ENCODE measurements at places on chromosomes 6 and 20.

GRCh38 chr6:123417535-123417934, 219.2 kb downstream of the TRDN start:
- DNase-seq = no peak

DNA sequence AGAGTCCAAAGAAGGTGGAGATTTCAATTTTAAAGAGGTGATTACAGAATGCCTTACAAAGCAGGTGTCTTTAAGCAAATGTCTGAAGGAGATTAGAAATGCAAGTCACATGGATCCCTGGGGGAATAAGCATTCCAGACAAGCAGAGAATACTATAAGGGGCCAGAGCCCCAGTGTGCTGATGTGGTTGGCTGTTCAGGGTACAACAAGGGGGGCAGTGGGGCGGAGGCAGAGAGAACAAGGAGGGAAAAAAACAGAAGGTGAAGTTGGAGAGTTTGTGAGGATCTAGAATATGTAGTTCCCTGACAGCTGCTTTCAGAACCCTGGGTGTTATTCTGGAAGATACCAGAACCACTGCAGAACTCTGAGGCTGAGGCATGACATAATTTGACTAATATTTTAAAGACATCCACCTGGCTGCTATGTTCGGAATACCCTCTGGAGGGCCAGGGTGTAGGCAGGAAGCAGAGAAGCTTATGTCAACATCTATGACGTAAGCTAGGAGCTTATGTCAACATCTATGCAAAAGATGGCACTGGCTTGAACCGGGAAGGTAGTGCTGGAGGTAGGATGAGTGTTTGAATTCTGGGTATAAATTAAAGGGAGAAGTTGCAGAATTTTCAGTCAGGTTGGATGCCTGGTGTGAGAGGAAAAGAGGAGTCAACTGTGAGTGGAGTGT, 276.3 kb upstream of the AGPAT4 start:
- no peak for DNase-seq

- DNase-seq = no peak
These were observed 111.0 kb upstream of the ADTRP start for GRCh38 chr6:11889572-11889971.

DNA sequence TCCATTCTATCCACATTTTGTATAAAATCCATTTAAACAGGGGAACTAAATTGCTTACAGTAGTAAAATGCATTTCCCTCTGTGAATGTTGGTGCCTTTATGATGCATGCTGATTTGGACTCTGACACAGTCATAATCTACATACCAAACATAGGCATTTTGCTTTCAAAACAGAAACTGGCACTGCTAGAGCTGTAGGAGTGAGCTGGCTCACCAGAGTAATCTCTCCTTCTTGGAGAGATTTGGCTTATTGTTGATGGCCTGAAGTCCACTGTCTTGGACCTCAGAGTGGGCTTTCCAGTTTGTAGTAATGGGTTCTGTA, 363.2 kb upstream of the FLRT3 start:
- DNase-seq = no peak

GRCh38 chr6:146194434-146194833, 165.6 kb downstream of the GRM1 start:
- DNase-seq = no peak

DNA sequence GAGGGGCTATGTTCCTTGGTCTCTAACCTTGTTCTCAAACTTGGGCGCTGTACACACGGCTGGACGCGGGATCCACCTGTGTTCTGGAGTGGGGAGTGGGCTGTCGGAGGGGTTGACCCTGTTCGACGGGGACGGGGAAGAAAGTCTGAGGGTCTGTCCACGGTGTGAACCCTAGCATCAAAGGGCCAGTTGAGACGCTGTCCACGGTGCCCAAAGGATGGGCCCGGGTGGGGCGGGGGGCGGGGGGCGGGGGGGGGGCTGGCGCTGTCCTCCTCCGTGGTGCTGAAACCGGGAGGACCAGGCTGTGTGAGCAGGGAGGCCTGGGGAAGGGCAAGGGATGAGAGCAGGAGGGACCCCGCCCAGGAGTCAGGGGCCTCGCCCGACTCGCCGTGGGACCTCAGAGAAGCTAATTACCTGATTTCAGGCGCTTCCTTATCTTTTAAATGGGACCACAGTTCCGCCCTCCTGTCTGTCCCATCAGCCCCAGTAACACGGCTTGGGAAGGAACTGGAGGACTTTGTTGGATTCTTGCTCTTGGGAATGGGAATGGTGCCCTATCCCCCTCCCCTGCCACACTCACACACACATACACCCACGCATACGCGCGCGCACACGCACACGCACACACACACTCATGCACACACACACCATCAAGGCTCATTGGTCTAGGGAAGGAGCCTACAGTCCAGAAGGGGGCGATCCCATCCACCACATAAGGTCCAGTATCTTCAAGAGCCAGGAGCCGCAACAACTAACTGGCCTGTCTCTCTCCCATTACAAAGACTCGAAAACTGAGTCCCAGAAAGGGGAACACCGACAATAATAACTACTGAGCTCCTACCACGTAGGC, 1.0 kb upstream of the VSTM2L start:
- peak; percentile 63 for DNase-seq

GRCh38 chr6:1267057-1267732, 44.7 kb upstream of the FOXQ1 start:
- DNase-seq = peak; percentile 42

DNA sequence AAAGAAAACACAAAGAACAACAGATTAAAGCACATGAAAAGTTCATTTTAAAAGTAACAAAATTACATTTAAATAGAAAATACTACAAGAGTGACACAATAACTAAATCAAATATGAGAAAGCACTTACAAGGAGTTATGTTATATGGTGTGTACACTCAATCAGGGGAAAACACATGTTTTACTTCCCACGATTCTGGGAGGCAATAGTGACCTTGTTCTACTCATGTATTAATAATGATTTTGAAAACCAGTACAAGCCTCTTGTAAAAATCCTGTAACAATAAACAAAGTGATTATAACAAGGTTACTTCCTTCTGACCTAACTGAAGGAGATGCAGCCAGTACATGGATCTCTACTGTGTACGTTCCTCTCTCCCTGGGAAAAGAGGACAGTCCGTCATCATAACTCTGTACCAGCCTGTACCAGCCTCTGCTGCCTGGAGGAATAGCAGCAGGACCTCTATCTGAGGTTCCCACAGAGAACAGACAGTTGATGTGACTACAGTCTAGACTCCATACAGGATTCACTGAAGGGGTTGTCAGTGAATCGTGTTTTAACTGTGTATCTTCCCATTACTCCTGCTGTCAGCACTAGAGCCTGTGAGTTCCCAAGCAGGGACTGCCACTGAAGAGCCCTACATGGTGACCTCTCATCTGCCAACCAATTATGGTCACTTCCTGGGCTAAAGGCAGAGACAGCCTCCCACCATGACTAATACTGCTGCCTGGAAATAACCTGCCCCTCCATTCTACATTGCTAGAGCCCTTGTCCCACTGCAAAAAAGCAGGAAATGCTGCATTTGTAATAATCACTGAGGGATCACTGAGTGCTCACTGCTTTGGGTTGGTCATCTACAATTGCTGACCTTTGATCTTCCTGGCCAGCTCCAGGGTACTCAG, 149.7 kb downstream of the KIF16B start:
- no peak for DNase-seq

DNA sequence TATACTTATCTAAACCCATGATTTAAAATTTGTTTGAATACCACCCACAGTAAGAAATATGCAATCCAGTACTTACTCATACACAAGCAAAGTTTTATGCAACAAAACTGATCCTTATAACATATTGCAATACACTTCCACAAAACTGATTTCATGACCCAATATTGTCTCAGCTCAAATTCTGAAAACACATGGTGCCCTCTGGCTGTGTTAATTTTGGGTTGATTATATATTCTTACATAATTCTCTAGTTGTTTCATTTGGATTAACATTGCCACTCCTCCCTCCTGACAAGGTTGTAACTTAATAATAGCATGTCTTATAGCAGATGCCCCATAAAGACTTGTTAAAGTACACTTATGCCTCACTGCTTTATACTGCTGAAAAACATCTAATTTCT, 73.0 kb upstream of the TULP1 start:
- no peak for DNase-seq

GRCh38 chr6:135305684-135306083, 124.6 kb downstream of the MYB start:
- DNase-seq = no peak

DNA sequence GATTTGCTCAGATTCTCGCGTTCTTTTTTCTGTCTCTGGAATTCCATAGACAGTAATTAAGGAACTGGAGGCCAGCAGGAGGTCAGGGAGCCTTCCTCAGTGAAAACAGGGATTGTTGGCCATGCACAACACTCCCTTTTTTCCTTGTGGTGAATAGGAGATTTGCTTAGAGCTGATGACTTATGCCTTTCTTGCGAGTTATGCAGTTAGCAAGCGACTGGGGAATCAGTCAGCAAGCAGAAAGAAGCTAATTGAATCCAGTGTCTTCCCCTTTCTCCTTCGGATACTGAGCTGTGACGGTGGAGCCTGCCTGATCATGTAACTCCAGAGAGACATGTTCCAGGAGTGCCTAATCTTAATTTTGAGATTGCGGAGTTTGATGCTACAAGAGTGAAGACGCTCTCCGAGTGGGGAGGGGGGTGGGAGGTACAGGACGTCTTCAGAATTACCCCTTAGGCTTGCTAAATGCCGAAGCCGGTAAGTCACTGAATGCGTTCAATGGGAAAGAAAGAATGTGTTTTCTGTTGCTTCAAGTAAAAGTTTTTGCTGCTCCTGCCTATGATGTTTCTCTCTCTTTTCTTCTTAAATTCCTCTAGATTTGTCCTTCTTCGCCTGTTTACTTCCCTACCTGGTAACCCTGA, 165.9 kb downstream of the SASH1 start:
- no peak for DNase-seq

DNA sequence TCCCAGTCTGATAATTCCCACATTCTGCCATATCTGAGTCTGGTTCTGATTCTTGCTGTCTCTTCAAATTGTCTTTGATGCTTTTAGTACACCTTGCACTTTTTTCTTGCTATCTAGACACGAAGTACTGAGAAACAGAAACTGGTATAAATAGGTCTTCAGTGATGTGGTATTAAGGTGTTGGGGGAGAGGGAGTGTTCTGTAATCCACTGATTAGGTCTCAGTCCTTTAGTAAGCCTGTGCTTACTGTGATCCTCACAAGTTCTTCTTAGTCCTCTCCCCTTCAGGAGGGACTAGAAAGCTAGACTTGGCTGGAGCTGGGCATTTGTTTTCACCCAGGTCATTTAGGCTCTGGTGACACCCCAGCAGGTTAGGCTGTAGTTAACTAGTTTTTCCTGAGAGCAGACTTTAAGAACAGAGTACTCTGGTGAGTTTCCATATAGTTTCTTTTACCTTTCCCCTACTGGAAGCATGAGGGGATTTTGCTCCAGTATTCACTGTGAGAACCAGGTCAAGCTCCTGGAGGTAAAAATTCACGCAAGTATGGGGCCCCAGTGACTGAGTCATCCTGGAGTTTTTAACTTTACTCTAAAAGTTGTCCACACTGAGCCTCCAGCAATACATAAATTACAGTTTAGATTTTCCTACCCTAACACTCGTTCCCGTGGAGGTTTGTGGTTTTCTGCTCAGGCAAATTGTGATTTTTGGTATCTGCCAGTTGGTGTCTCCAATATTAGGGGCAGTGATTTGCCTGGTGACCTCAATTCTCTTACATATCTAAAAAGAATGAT, 154.6 kb downstream of the CDKAL1 start:
- no peak for DNase-seq

DNA sequence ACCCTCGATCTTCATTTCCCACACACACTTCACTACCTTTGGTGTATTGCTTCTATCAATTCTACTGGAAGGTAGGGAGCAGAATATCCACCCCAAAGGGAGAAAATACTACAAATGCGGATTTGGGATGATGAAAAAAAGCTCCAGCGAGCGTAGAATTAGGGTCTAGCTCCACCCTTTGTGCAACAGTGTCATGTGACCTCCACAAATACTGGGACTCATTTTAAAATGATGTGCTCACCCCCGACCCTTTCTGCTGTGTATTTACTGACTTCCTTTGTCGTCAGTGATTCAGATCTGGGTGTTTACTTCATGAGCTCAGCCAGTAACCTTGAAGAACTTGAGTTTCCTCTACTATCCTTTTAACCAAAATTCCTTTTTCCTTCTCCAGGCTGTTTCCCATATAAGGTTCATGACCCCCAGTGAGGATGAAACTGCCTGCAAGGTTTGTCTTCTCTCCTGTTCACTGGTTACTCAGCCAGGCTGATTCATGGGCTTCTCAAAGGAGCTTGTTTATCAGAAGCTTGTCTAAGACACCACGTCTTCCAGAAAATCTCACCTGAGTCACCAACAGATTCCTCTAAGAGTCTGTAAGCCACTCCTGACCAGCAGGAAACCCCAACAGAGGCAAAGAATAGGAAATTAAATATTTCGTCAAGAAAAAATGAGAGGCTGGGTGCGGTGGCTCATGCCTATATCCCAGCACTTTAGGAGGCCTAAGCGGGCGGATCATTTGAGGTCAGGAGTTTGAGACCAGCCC, 39.6 kb upstream of the PAX1 start:
- DNase-seq = no peak

DNA sequence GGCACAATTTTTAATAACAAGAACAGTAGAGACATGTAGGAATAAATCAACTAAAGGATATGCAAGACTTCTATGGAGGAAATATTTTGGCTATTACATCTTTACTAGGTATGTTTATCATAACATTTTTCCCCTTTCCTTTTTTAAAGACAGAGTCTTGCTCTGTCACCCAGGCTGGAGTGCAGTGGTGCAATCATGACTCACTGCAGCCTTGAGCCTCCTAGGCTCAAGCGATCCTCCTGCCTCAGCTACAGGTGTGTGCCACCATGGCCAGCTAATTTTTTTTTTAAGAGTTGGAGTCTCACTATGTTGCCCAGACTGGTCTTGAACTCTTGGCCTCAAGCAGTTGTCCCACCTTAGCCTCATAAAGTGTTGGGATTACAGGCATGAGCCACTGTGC, 37.0 kb downstream of the AKAP7 start:
- no peak for DNase-seq

DNA sequence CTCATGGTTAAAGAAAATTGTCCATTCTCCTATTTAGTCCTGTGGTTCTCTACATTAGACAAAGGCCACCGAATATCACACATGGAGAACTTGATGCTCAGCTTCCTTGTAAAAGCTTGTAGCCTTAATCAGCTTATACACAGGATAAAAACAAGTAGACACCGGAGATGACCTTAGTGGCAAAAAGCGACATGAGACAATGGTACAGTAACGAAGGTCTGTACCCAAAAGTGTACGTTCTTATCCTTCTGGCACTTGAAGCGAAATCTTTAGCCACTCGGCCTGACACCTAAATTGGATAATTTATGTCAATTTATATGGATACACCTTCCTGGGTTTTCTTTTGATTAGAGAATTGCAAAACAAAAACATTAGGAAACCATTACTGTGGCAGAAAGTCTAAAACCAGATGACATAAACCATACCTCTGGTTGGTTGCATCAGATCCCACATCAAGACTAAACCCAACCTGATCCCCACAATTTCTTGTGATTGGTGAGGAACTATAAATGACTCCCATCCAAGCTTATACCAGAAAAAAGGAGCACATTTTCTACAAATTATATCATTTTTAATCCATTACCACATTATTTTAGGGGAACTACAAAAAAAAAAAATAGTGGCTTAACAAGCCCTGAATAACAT, 6.1 kb downstream of the RBM39 start:
- DNase-seq = no peak

- no peak for DNase-seq
These were observed 73.8 kb upstream of the SCP2D1 start for GRCh38 chr20:18739751-18740166.

Measured in Panc1 (cell line).